Activated naive CD4-positive, alpha-beta T cell treated with anti-CD3 and anti-CD28 coated beads, Interleukin-2, amount 10 ng/mL, durations not matched to agents 7 days and 5 days (primary cell): ENCODE measurements at places on chromosomes 5 and 9.
A peak's percentile ranks its signal among the peaks of the same experiment; 100 is the strongest.

DNA sequence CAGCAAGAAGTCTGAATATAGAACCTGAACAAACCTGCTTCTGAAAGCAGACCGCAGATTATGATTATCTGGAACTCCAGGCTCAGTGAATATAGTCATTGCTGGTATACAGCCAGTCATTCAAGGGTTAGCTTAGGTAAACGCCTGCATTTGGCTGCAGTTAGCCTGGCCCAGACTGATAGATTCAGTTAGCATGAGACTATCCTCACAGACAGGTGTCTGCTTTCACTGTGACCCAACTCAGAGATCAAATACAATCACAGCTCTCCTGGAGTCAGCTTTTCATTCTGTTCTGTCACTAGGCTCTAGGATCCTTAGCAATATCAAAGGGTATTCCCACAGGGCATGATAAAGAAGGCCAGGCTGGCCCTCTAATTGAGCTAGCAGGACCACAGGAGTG lies 138.6 kb upstream of the PLCXD3 start:
- DNase-seq = no peak
- no peaks in the 10 kb centered on the region for H3K36me3 ChIP-seq
- no peak overlapping the region for H3K27ac ChIP-seq
- no peaks in the 10 kb centered on the region for H3K27me3 ChIP-seq
- H3K4me3 ChIP-seq = no peak overlapping the region

DNA sequence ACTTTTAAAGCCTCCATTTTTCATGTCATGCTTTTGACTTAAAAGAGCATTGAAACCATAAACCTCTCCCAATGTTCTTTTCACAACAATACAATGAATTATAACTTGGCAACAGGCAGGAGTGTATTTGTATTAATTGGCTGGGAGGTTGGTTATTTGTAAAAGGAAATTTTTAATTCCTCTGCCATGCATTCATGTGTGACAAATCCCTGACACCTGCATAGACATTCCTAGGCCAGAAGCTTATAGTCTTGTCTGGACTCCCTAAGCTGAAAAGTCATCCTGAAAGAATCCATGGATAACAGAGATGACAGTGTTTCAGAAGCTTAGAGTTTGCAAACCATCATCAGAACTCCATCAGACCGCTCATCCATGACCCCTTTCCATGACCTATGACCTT lies 76.3 kb upstream of the PTGER4 start:
- no peak overlapping the region for H3K4me3 ChIP-seq
- DNase-seq = no peak
- H3K27ac ChIP-seq = no peak overlapping the region
- H3K4me1 ChIP-seq = peaks cover 44% of the 10 kb centered on the region
- peaks cover 2% of the 10 kb centered on the region for H3K27me3 ChIP-seq
- peaks cover 3% of the 10 kb centered on the region for H3K36me3 ChIP-seq

- no peaks in the 10 kb centered on the region for H3K4me1 ChIP-seq
- no peak for DNase-seq
- H3K27ac ChIP-seq = no peak overlapping the region
- no peaks in the 10 kb centered on the region for H3K36me3 ChIP-seq
- no peaks in the 10 kb centered on the region for H3K27me3 ChIP-seq
- no peak overlapping the region for H3K4me3 ChIP-seq
These were observed 396.0 kb upstream of the ZNF608 start for GRCh38 chr5:125142458-125142857.

GRCh38 chr9:106066940-106067524 lies 372.7 kb downstream of the TMEM38B start:
- H3K27me3 ChIP-seq = no peaks in the 10 kb centered on the region
- no peak overlapping the region for H3K4me3 ChIP-seq
- no peak for DNase-seq
- H3K4me1 ChIP-seq = no peaks in the 10 kb centered on the region

- H3K27me3 ChIP-seq = no peaks in the 10 kb centered on the region
- no peak for DNase-seq
- H3K4me3 ChIP-seq = peak overlapping the region; percentile 83
- H3K4me1 ChIP-seq = peaks cover 53% of the 10 kb centered on the region
- H3K27ac ChIP-seq = peak overlapping the region; percentile 96
These were observed 489 bp downstream of the CHMP5 start for GRCh38 chr9:33265211-33265865.

DNA sequence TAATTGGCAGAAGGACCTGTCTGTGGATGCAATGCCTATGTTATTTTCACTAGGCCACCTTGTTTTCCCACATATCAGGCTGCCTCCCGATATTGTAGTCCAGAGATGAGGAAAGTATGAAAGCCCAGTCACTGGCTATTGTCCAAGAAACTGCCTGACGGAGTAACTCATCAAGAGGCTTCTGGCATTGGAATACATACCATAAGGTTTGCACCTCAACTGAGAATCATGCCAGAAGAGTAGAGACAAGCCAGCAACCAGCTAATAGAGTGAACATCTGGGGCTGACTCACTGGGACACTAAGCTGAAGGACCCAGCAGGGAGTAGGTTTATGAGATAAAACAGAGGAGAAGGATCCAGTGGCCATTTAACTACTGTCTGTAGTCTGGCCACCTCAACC lies 137.2 kb upstream of the FST start:
- DNase-seq = no peak
- no peaks in the 10 kb centered on the region for H3K27me3 ChIP-seq
- no peaks in the 10 kb centered on the region for H3K36me3 ChIP-seq
- H3K4me3 ChIP-seq = no peak overlapping the region

DNA sequence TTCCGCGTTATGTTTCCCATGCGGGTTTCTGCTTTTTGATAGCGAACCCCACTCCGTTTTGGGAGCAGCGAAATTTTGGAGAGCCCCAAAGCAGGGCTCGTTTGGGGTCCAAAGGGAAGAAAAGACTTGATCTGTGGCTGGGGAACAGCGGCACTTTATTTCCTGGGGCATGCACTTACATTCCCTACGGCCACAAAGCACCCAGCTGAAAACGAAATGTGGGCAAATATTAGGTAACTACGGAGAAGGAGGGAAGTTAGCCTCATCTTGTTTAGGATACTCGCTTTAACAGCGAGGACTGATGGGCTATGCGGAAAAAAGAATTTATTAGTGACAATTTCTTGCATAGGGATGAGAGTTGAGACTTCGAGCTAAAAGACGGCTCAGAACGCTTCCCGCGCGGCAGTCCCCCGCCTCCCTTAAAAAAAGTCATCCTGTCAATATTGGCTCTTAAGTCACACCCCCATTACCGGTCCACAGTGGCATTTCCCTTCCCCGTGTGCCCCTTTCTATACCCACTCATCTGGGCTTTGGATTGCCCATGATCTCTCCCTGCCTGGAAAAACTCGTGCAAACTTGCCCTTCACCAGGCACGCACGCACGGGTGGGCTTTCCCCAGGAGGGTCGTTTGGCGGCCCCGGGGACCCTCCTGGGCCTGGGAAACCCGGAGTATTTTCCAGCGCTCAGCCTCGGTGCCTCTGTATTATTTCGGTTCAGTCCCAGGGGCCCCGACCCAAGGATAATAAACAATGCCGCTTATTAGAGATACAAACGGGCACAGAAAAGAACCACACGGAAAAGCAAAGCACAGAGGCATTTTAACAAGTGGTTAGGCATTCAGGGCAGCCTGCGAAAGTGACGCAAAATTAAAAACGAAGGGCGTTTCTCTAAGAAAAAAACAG lies 35.8 kb upstream of the NFIB start:
- H3K4me3 ChIP-seq = no peak overlapping the region
- no peaks in the 10 kb centered on the region for H3K36me3 ChIP-seq
- H3K27me3 ChIP-seq = peaks cover 15% of the 10 kb centered on the region
- DNase-seq = no peak

- no peak for DNase-seq
- peaks cover 29% of the 10 kb centered on the region for H3K36me3 ChIP-seq
- H3K27ac ChIP-seq = no peak overlapping the region
- peaks cover 9% of the 10 kb centered on the region for H3K4me1 ChIP-seq
- H3K4me3 ChIP-seq = no peak overlapping the region
These were observed 42.3 kb upstream of the CXXC5 start for GRCh38 chr5:139605887-139606286.

DNA sequence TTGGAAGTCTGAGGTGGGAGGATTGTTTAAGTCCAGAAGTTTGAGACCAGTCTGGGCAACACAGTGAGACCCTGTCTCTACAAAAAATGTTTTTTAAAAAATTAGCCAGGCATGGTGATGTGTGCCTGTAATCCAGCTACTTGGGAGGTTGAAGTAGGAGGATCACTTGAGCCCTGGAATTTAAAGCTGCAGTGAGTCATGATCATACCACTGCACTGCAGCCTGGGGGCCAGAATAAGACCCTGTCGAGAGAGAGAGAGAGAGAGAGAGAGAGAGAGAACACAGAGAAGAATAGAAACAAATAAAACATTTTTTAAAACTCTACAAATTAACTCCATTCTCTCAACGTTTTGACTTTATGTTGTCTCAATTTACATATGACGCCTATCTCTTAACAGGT lies 111.8 kb downstream of the BARX1 start:
- peaks cover 19% of the 10 kb centered on the region for H3K27me3 ChIP-seq
- no peaks in the 10 kb centered on the region for H3K36me3 ChIP-seq
- H3K4me1 ChIP-seq = no peaks in the 10 kb centered on the region
- H3K27ac ChIP-seq = no peak overlapping the region
- H3K4me3 ChIP-seq = no peak overlapping the region

DNA sequence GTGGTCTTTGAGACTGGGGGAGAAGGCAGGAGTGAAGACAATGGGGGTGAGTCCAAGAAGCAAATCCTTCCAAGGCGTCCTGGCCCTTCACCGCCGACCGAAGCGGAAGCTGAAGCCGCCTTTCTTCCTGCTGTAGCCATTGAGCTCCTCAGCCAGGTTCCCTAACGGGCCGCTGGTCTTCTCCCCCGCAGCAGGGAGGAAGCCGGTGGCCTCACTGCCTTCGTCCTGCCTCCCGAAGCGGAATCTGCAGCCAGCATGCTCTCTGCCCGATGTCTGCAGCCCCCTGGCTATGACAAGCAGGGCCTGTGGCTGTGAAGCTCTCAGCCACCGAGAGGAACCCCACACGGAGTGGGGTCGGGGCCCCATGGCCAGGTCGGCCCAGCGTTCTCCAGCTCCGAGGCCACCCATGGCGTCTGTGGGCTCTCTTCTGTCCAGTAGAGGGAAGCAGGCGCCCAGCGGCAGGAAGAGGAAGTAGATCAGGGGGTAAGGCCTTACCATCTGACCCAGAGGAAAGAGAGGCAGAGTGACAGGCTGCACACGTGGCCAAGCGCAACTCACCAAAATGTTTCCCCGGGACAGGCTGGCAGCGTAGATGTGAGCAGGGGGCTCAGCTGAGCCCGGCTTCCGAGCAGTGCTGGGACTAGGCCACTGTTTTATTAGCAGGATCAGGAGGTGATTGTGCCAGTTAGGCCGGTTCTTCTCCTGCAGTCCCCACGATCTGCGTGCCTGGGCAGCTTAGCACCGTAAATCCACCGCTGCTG lies 3.1 kb downstream of the QRFP start:
- H3K36me3 ChIP-seq = no peaks in the 10 kb centered on the region
- no peak for DNase-seq

GRCh38 chr9:7944572-7944971 lies 145.0 kb upstream of the DMAC1 start:
- no peak overlapping the region for H3K27ac ChIP-seq
- H3K4me1 ChIP-seq = peaks cover 13% of the 10 kb centered on the region
- DNase-seq = no peak
- peaks cover 8% of the 10 kb centered on the region for H3K36me3 ChIP-seq

GRCh38 chr5:91419571-91420537 lies 36.7 kb upstream of the ARRDC3 start:
- no peak overlapping the region for H3K4me3 ChIP-seq
- H3K4me1 ChIP-seq = peaks cover 2% of the 10 kb centered on the region
- H3K27ac ChIP-seq = no peak overlapping the region
- no peaks in the 10 kb centered on the region for H3K36me3 ChIP-seq
- peak; percentile 76 for DNase-seq

DNA sequence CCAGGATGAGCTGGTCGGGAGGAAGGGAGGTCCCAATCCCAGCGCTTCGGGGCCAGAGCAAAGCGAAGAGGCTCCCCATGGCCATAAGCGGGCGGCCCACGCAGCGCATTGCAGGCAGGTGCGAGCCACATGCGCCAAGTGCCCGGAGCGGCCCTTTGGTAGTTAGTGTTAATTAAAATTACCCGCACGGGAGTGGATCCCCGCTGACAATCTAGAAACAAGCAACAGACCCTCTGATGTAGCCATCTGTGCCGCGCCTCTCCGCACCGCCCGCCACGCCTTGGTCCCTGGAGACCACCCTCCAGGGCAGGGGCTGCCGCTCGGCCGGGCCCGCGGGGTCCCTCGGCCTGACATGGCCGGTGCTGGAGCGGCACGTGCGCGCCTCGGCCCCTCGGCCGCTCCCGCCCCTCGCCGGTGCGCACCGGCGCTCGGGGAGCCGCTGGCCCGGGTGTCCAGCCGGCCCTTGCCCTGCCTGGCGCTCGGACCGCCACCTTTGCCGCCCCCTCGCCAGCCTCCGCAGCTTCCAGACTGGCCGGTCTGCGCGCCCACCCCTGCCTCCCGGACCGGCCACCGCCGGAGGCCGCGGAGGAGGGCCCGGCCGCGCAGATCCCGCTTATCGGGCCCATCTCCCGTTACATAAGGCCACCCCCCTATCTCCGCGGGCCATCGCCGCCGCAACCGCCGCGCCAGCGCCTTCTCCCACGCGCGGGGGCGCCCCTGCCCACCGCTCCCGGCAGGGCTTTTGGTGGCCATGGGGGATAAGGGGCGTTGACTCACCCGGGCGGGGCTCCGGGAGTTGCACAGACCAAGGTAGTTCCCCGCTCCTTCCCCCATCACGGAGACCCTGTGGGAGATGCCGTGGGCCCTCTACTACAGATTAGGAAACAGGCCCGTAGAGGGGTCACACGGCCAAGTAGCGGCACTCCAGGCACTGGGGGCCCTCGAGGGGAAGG lies 1.9 kb upstream of the IL13 start:
- no peak overlapping the region for H3K27ac ChIP-seq
- no peaks in the 10 kb centered on the region for H3K36me3 ChIP-seq
- H3K4me3 ChIP-seq = no peak overlapping the region
- H3K4me1 ChIP-seq = peaks cover 13% of the 10 kb centered on the region
- H3K27me3 ChIP-seq = peaks cover 67% of the 10 kb centered on the region

DNA sequence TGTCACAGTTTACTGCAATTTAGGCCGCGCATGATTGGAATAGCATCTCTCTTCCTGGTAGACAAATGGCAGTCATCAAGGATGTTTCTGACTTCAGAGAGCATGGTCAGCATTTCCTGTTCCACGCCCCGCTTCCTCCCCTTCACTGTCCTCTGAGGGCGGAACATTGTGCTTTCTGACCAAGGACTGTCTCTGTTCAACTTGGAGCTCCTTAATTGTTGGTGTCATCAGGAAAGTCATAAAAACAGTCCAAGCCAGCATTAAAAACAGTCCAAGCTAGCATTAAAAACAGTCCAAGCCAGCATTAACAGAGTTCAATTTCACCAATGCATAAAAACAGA lies 301.3 kb upstream of the IRX4 start:
- H3K4me1 ChIP-seq = no peaks in the 10 kb centered on the region
- H3K27me3 ChIP-seq = peaks cover 4% of the 10 kb centered on the region
- DNase-seq = no peak
- no peak overlapping the region for H3K27ac ChIP-seq
- H3K36me3 ChIP-seq = no peaks in the 10 kb centered on the region

- H3K27me3 ChIP-seq = peaks cover 74% of the 10 kb centered on the region
- no peaks in the 10 kb centered on the region for H3K36me3 ChIP-seq
- H3K4me1 ChIP-seq = peaks cover 11% of the 10 kb centered on the region
- peak; percentile 37 for DNase-seq
- H3K4me3 ChIP-seq = peak overlapping the region; percentile 62
These were observed 1.1 kb downstream of the EPB41L4B start for GRCh38 chr9:109319626-109320241.
